OCI-M1 (cell line): ENCODE measurements at places on chromosomes 16 and 17.
A peak's percentile ranks its signal among the peaks of the same experiment; 100 is the strongest.

DNA sequence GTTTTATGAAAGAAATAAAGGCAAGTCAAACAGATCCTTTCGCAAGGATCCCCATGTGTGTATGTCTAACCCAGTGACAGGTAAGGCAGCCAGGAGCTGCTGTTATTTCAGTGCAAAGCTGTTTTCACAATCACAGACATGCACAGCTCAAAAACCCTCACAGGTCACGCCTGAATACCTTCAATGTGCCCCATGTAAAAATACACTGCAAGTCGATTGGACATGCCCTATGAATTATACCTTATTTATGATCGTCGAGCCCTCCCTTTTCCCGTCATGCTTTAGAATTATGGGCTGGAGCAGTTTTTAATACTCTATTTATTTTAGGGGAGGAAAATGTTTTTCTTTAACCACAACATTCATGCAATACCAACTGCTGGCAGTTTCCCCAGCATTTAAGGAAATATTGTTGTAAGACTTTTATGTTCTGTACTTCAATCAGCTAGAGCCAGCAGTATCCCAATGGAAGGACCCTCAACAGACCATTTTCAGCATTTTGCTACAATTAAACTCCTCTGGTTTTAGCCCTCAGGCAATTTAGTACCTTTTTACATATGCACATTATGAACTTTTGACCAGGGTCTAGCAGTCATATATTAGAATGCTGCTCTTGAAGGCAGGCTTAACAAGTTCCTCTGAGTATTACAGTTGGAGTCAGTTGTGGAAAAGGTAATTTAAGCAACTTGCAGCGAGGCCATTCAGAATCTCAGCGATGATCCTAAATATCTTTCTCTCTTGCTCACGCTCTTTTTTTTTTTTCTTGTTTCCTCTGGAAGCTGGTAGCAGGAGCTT, 362.2 kb downstream of the WWOX start:
- no peak for DNase-seq

DNA sequence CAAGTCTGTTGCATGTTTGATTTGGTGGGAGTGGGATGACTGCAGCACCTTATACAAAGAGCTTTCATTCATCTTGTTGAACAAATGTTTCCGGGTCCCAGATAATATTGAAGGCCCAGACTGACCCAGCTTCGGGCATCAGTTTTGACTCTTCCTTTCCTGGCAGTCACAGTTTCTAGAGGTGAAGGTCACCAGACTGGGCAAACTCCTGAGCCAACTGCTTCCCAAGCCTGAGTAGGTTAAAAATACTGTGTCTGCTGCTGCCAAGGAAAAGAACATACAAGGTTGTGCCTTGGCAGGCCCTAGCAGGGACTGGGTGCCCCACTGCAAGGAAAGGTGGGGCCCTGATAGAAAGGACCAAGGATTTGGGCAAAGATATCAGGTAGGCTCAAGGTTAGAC, 4.5 kb downstream of the BCKDK start:
- DNase-seq, result no peak

DNA sequence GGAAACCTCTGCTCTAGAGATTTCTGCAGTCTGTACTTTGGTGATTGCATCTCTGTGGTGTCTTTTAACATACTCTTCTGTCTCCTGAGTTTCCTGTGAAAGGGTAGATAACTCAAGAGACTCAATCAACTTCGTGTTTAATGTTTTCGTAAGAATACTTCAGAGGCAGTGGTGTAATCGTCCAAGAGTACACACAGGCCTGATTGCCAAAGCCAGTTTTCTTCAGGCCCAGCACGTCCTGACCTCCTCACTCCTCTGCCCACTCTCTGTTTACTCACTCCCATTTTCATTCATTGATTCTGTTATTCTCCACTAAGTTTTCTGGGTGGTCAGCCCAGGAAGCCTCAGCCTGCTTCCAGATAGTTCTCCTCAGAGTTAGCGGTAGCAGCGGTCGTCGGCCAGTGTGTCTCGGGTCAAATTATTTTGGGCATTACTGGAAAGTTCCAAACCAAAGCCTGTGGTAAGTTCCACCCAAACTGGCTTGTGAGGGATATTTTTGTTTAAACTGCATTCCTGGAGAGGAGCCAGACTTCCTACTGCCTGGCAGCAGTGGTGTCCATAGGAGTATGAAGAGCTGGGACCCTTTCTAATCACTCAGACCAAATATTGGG, 293.2 kb downstream of the WWOX start:
- DNase-seq, result no peak

DNA sequence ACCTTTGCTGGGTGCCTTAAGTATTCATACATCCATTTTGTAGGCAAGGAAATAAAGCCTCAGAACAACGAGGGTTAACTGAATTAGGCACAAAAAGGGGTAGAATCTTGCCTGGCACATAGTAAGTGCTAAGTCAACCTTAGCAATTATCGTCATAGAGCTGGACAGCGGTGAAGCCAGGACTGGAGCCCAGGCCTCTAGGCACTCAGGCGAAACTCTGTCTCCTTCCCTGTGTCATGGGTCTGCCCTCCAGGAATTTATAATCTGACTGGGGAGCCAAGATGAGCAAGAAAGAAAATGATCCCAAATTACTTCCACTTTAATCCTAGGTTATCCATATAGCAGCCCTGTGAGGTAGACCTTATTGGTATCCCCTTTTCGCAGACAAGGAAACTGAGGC, 61.4 kb downstream of the KATNIP start:
- no peak for DNase-seq

DNA sequence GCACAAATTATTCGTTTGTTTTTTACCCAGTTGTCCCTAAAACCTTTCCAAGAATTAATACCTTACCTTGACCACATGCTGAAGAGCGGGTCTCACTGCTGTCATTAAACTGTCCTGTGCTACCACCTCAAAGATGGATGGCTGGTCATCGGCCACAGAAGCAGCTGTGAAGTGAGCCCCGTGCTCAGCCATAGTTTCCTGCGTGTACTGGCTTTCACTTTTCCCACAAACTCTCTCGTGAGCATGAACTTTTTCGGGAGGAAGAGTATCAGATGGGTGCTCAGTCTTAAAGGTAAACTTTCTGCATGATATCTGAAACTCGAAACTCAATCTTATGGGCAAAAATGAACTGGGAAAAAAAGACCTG, 558 bp downstream of the PEX12 start:
- DNase-seq, result peak; percentile 72

DNA sequence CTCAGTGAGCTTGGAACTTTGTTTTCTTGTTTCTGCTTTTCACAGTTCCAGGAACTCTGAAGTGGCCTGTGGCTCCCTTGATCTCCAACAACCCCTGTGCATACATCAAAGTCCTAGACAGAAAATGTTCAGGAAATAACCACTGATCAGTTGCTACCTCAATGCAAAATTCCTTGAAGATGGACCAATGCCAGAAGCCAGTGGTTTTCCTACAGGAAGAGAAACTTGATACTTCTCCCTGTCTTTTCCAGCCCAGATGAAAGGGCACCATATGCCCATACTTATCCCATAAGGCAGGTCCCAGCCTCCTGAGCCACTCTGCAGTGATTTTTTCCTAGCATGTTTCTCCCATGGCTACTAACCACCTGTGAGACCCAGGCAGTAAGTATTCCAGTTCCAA, 12.3 kb upstream of the CDRT4 start:
- DNase-seq, result no peak

DNA sequence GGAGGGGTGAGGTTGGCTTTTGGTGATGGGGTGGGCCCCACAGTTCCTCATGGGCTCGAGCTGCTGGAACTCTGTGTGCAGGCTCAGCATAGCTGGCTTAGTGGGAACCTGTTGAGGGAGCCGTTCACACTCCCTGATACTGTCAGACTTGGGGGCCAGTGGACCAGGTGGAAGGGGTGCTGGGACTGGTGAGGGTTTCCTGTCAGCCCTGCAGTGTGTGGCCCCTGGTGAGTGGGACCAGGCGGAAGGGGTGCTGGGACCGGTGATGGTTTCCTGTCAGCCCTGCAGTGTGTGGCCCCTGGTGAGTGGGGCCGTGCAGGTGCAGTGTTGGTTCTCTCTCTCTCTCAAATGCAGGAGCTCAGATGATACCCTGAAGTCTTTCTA, 45.1 kb upstream of the ZNF750 start:
- no peak for DNase-seq

GRCh38 chr17:82030470-82031302, 792 bp upstream of the RAC3 start:
- peak; percentile 90 for DNase-seq

GRCh38 chr16:28217326-28217725, 5.6 kb upstream of the XPO6 start:
- DNase-seq, result no peak

- no peak for DNase-seq
Measured at GRCh38 chr17:17321356-17322025, 18.3 kb downstream of the NT5M start.

DNA sequence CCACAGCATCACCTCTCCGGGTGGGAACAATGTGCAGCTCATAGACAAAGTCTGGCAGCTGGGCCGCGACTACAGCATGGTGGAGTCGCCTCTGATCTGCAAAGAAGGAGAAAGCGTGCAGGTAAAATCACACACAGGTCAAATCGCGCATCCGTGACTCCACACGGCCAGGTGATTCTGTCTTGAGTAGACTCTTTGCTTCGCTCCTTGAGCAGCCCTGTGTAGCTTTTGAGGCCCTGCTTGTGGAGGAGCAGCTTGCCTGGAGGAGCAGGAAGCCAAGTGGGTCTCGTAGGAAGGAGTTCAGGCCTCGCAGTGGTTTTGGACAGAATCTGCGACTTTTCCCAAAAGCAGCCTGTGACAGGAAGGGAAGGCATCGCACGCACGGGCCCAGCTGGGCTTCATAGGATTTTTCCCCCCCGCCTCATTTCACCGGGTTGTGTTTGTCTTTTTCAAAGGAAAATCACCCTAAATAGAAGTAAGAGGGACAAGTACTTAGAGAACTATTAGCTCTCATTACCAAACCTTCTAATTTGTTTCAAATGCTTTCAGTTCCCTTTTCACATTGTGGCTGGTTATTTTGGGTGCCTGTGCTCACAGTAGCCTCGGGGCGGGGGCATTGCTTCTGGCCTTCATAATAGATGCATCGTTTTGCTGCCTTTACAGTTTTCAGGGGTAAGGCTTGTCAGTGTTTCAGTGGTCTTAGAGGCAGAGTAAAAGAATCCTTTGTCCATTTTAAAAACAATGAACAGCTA, 71.5 kb downstream of the SEC14L1 start:
- no peak for DNase-seq
